Chondrocyte (in vitro differentiated cells): ENCODE measurements at places on chromosomes 2 and 18. TPM values are rescaled to one million over a fixed set of nuclear protein-coding genes. Genes with fewer than 3 reads are reported as not detected.

- no peaks in the 10 kb centered on the region for H3K4me1 ChIP-seq
- H3K4me3 ChIP-seq: no peak overlapping the region
- no peak overlapping the region for H3K27ac ChIP-seq
- DNase-seq: no peak
- peaks cover 3% of the 10 kb centered on the region for H3K27me3 ChIP-seq
These were observed 163.8 kb upstream of the GALNT5 start for GRCh38 chr2:157093666-157094065.

GRCh38 chr2:44109166-44109565, 59.5 kb upstream of the PPM1B start:
- no peaks in the 10 kb centered on the region for H3K36me3 ChIP-seq
- no peak for DNase-seq
- H3K27ac ChIP-seq: no peak overlapping the region
- H3K4me1 ChIP-seq: no peaks in the 10 kb centered on the region

DNA sequence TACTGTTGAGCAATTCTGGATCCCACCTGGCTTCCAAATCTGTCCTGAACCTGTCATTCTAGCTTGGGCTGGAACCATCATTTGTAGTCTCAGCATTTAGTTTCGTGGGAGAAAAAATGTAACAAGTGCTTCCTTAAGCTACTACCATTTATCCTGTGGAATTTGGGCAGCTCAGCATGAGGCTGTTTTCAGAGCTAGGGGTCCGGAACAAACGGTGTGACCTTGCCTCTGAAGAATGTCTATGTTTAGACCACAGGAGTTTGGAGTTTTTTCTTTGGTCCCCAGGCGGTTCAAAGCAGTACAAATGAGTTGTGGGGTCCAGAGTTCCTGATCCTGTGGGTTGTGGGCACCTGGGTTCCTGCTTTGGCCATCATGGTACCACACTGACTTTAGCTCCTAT, 59.1 kb upstream of the TMEM178A start:
- H3K27me3 ChIP-seq: no peaks in the 10 kb centered on the region
- no peaks in the 10 kb centered on the region for H3K36me3 ChIP-seq
- no peak for DNase-seq
- H3K4me1 ChIP-seq: peaks cover 35% of the 10 kb centered on the region
- no peak overlapping the region for H3K4me3 ChIP-seq
- no peak overlapping the region for H3K27ac ChIP-seq

DNA sequence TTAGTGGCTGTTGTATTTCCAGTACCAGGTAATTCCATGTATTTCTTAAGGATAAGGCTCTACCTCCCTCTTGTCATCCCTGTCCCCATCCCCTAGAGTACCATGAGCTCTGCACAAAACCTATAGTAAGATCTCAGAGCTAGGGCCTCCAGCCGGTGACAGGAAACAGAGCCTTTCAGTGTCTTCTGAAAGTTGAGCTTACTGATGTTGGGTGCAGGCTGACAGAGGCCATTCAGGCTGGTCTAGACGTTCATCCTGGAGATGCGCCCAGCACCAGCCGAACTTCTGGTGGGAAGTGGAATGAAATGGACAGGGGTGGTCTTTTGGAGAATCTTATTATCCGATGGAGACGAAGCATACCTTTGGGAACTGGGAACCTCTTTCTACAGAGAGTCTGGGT, 16.7 kb upstream of the LYPD6B start:
- no peak overlapping the region for H3K4me3 ChIP-seq
- DNase-seq: no peak
- H3K4me1 ChIP-seq: peaks cover 14% of the 10 kb centered on the region
- H3K27ac ChIP-seq: no peak overlapping the region
- H3K36me3 ChIP-seq: no peaks in the 10 kb centered on the region

DNA sequence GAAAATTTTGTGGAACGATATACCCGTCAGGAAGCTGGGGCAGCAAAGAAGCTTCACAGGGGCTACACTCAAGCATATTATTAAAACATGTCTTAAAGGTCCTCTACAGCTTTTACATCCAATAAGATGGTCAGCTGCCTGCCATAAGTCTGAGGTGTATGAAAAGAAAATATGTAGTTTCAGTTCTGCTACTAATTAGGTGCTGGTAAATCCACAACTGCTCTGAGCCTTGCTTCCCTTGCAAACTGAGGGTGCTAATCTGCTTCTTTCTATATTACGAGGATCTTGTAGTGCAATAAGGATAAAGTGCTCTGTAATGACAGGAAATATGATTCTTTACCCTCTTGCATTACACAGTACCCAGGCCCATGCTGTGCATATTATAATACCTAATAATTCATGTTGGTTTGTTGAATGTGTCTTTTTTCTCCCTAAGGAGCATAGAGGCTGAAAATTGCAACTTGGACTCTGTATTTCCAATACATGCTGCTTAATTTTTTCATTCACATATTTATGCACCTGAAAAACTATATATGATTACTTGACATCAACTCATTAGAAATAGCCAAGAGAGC, 14.5 kb upstream of the SLC8A1 start:
- H3K4me3 ChIP-seq: no peak overlapping the region
- no peak for DNase-seq
- H3K27me3 ChIP-seq: peaks cover 8% of the 10 kb centered on the region
- no peaks in the 10 kb centered on the region for H3K36me3 ChIP-seq
- no peak overlapping the region for H3K27ac ChIP-seq

DNA sequence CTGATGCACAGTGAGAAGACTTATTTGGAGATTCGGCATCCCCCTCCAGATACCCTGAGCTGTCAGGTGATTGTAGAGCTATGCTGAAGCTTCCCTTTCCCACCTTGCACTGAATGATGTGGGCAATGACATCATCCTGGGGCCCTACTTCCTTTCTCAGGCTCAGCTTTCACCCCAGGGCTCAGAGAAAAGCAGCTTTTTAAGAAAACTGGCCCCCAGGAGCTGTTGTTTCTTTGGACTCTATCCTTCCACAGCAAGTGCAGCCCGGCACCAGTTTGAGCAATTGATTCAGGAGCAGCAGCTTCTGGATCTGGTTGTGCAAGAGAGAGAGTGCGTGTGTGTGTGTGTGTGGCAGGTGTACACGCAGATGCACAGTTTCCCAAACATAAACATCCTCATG, 251.3 kb downstream of the ANAPC1 start:
- peaks cover 31% of the 10 kb centered on the region for H3K4me1 ChIP-seq
- no peak for DNase-seq
- no peak overlapping the region for H3K27ac ChIP-seq

Gene PROKR1
- not detected in 3 replicates for total RNA-seq

Gene NOSTRIN
- 0.27 TPM in 1 of 3 replicates, not detected in the others for total RNA-seq

DNA sequence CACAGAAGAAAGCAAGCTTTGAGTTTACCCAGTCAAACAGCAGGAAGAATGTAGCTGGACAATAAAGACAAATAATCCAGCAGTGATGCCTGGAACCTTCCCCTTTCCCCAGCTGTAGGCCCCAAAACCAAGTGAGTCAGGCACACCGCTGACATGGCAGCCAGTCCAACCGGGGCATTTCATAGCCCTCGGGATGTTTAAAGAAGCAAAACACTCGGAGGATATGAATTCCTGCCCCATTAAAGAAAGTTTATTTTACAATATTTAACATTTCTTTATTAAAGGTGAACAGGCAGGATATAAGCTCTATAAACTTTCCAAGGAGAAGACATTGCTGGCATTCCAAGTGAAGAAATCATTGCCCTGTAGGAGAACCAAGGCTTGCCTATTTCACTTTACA, 507.6 kb upstream of the TNP1 start:
- no peak for DNase-seq
- peaks cover 30% of the 10 kb centered on the region for H3K4me1 ChIP-seq
- H3K36me3 ChIP-seq: no peaks in the 10 kb centered on the region
- H3K4me3 ChIP-seq: no peak overlapping the region
- H3K27me3 ChIP-seq: no peaks in the 10 kb centered on the region

- peak overlapping the region; percentile 99 for H3K27ac ChIP-seq
- no peak for DNase-seq
- peak overlapping the region; percentile 31 for H3K4me3 ChIP-seq
- no peaks in the 10 kb centered on the region for H3K36me3 ChIP-seq
- peaks cover 45% of the 10 kb centered on the region for H3K4me1 ChIP-seq
These were observed 81.2 kb upstream of the LTBP1 start for GRCh38 chr2:32865399-32866068.

- no peak for DNase-seq
- H3K4me3 ChIP-seq: no peak overlapping the region
- no peak overlapping the region for H3K27ac ChIP-seq
These were observed 220.8 kb downstream of the SPP2 start for GRCh38 chr2:234271338-234271737.

Gene ABCB11
- not detected in 3 replicates for total RNA-seq

DNA sequence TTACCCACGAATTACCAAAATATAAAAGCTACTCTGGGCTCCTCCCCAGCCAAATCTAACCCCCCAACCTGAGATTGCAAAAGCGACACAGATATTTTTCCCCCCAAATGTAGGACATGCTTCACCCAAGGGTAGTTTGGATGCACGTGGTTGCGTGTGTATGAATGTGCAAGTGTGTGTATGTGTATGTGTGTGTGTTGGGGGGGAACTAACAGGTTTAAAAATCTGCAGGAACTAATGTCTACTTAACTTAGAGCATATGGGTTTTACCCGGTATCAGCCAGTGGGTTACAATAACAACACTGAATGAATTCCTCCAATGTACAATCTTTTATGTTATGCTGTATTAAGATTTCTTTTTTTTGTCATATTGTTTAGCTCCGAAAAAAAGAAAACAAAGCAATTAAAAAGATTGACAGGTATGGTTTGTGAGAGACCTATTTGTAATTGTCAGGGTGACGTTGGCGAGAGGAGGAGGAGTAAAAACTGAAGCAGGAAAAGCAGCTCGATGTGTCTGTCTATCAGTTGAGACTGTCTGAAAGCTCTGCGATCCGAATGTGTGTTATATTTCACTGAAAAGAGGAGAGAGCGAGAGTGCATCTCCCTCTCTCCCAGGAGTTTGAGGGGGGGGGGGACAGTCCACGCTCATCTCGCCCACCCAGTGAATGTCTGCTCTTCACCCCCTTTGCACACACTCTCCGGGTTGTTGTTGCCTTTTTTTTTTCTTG, at the start of gene TSHZ1:
TSHZ1 (plus strand) TSS at position 524 of the 728 bp plus-strand sequence. CDS start 1,080 bp downstream, outside the sequence.
- H3K4me3 ChIP-seq: peak within 1 kb of the TSS; percentile 98
- peaks cover 2% of the 10 kb centered on the region for H3K36me3 ChIP-seq
- peaks cover 16% of the 10 kb centered on the region for H3K27me3 ChIP-seq
- no peak for DNase-seq
- H3K27ac ChIP-seq: peak within 1 kb of the TSS; percentile 87
- peaks cover 50% of the 10 kb centered on the region for H3K4me1 ChIP-seq

- H3K4me3 ChIP-seq: no peak overlapping the region
- peaks cover 39% of the 10 kb centered on the region for H3K4me1 ChIP-seq
- no peak overlapping the region for H3K27ac ChIP-seq
- no peaks in the 10 kb centered on the region for H3K36me3 ChIP-seq
These were observed 112.8 kb upstream of the SEC11C start for GRCh38 chr18:59026831-59027410.

DNA sequence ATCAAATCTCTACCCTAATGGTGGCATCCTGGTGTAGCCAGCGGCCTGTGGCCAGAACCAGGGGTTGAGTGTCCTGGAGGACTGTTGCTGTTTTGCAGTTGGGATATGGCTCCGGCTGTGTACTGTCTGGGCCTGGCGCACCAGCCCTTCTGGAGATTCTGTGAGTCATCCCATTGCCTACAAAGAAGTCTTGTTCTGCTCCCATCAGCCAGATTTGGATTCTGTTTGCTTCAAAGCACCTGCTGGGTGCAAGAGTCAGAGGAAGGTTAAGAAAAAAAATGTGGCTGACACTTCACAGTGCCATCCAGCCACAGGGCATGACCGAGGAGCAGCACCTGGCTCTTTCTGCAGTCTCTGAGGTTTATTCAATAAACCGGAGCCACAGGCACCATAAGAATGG, 41.0 kb upstream of the ASAP2 start:
- no peaks in the 10 kb centered on the region for H3K36me3 ChIP-seq
- no peak overlapping the region for H3K4me3 ChIP-seq
- no peaks in the 10 kb centered on the region for H3K27me3 ChIP-seq
- peaks cover 56% of the 10 kb centered on the region for H3K4me1 ChIP-seq
- no peak overlapping the region for H3K27ac ChIP-seq

Gene AOX1
- total RNA-seq: 1.7 to 3.4 TPM (median 2.0 TPM) in 3 replicates

GRCh38 chr18:11002796-11003195, 146.6 kb downstream of the PIEZO2 start:
- DNase-seq: no peak
- no peak overlapping the region for H3K4me3 ChIP-seq
- H3K4me1 ChIP-seq: peaks cover 52% of the 10 kb centered on the region
- no peaks in the 10 kb centered on the region for H3K27me3 ChIP-seq
- peaks cover 11% of the 10 kb centered on the region for H3K36me3 ChIP-seq

Gene SERPINB12
- not detected in 3 replicates for total RNA-seq

GRCh38 chr2:218286570-218287459, 5.5 kb downstream of the TMBIM1 start:
- peaks cover 88% of the 10 kb centered on the region for H3K4me1 ChIP-seq
- H3K36me3 ChIP-seq: peaks cover 2% of the 10 kb centered on the region
- peak overlapping the region; percentile 98 for H3K27ac ChIP-seq
- peak overlapping the region; percentile 75 for H3K4me3 ChIP-seq
- no peak for DNase-seq
- H3K27me3 ChIP-seq: no peaks in the 10 kb centered on the region

DNA sequence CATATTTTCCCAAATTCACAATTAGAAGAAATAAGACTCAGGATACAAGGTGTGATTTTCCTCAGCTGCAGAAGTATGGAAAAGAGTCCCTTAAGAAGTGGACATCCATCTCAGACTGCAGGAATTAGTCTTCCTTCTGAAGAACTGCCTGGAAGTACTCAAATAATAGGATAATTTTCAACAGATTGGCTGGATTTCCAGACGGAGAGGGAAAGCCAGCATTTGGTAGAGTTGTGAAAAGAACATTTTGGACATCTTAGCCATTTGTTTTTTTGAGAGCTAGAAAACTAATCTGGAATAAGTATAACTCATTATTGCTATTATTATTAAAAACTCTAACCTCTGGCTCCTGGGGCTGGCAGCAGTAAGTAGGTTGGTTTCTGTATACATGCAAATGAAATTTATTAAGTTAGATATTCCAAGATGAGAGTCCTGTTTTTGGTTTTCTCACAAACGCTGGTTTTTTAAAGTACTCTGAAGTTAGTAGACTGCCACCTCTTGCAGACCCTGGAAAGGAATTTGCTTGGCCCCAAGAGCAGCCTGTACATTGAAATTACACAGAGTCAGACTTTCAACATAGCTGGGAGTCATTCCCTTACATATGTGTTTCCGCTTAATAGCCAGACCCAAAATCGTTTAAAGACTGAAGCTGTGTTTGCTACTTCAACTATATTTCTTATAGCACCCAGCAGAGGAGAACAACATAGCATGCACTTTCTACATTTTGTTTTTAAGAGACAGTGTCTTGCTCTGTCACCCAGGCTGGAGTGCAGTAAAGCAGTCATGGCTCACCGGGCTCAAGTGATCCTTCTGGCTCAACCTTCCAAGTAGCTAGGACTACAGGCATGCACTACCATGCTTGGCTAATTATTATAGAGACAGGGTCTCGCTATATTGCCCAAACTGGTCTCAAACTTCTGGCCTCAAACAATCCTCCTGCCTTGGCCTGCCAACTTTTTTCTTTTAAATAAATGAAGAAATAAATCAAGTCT, 142.4 kb downstream of the THADA start:
- no peaks in the 10 kb centered on the region for H3K27me3 ChIP-seq
- H3K27ac ChIP-seq: no peak overlapping the region
- DNase-seq: no peak
- H3K4me3 ChIP-seq: no peak overlapping the region
- H3K36me3 ChIP-seq: peaks cover 11% of the 10 kb centered on the region
- peaks cover 62% of the 10 kb centered on the region for H3K4me1 ChIP-seq

Gene ITGA6
- 3.4 to 5.7 TPM (median 5.0 TPM) in 3 replicates for total RNA-seq

- peaks cover 6% of the 10 kb centered on the region for H3K36me3 ChIP-seq
- H3K27me3 ChIP-seq: peaks cover 14% of the 10 kb centered on the region
- no peak overlapping the region for H3K4me3 ChIP-seq
- no peak overlapping the region for H3K27ac ChIP-seq
These were observed 490.6 kb upstream of the HS6ST1 start for GRCh38 chr2:128809259-128809636.
